ENCODE measurements at places on chromosomes 13 and 19.
A peak's percentile ranks its signal among the peaks of the same experiment; 100 is the strongest.

DNA sequence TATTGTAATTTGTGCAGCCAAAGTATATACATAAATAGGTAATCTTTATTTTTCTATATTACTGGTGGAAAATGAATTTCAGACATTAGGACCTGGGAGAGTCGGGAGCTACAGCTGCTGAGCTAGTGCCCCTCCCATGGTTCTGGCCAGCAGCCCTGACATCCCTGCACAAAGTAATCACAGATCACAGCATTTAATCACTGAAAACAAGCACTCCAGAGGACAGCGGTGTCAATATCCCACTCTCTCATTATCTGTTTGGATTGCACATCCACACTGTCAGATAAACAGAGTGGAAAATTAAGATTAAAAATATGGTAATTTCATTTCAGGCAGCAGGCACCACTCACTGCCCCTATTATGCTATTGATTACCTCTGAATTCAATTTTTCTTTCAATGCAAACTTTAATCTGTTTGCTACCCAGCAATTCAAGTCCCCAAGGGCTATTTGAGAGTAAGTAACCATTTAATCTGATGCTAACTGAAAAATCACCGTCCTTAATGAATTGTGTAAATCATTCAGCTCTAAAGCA lies 254.1 kb upstream of the SOX21 start:
- no peak for DNase-seq

DNA sequence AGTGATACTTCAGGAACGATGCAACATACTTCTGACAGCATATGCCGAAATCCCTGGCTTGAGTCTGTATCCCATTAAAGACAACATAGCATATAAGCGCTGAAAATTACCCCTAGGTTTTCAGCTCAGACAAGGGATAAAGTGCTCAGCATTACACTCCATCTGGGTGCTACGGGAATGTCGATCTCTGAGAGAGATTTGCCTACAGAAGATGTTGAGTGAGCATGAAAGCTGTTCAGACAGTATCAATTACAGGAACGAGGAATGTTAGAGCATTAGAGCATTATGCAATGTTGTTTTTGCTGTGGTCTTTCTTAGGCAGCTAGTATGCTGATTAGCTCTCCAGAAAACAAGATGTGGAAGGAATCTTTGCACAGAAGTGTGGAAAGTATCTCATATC lies 484.5 kb downstream of the LIG4 start:
- no peak for DNase-seq

DNA sequence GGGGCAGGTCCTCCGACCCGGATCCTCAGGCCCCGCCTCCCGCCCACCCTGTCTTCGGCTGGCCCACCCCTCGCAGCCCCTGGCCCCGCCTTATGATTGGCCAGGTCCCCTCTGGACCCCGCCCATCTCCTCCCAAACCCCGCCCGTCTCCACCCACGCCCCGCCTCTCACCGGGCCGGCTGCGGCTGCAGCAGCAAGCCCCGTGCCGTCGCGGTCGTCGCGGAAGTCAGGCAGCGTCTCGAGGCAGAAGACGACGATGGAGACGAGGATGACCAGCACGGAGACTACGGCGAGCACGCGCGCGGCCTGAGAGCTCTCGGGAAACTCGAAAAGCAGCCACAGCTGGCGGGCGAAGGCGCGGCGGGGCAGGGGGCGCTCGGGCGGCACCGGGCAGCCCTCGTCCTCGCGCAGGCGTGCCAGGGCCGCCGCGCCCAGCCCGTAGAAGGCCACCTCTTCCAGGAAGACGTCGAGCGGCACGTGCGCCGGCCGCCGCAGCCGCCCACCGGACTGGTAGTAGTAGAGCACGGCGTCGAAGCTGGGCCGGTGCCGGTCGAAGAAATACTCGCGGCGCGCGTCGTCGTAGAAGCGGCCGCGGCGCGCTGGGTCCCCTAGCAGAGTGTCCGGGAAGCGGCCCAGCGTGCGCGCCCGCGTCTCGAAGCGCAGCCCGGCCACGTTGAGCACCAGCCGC lies 495 bp downstream of the KCNA7 start:
- DNase-seq = no peak

- no peak for DNase-seq
These were observed 11.2 kb upstream of the RAB20 start for GRCh38 chr13:110572778-110573118.

DNA sequence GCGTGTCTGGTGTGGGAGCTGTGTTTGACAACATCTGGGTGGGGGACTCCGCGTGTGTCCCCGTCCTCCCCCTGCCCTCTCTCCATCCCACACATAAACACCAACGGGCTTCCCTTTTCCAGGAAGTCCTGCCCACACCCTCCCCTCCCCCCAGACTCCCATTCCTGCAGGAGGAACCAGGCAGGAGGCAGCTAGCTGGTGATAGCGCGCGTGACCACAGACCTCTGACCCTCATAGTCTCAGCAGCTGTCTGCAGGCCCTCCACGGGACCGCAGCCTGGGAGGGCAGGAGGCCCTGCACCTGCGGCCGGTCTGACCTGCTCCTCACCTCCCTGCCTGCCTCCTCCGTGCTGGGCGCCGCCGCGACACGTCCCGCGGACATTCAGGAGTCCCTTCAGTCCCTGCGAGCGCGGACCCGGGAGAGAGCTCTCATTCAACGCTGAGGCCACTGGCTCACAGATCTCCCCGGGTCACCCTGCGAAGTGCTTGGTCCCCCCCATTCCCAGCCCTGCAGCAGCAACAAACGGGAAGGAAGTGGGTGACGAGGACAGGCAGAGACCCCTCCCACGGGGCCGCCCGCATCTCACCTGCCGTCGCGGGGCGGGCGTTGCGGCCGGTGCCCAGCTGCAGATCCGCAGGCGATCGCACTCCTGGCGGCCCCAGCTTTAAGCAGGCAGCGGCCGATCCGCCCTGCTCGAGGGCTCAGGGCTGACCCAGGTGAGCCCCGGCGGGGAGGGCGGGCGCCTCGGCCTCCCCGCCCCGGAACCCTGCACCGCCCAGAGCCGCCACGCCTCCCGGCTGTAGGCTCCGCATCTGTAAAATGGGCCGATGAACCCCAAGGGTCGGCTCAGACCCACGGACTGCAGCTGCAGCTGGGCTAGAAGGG lies 1.1 kb upstream of the ACP5 start:
- no peak for DNase-seq

- no peak for DNase-seq
These were observed 13.5 kb upstream of the ARHGAP45 start for GRCh38 chr19:1053176-1054101.

GRCh38 chr19:29623726-29624488 lies 17.8 kb downstream of the POP4 start:
- DNase-seq = peak; percentile 52

DNA sequence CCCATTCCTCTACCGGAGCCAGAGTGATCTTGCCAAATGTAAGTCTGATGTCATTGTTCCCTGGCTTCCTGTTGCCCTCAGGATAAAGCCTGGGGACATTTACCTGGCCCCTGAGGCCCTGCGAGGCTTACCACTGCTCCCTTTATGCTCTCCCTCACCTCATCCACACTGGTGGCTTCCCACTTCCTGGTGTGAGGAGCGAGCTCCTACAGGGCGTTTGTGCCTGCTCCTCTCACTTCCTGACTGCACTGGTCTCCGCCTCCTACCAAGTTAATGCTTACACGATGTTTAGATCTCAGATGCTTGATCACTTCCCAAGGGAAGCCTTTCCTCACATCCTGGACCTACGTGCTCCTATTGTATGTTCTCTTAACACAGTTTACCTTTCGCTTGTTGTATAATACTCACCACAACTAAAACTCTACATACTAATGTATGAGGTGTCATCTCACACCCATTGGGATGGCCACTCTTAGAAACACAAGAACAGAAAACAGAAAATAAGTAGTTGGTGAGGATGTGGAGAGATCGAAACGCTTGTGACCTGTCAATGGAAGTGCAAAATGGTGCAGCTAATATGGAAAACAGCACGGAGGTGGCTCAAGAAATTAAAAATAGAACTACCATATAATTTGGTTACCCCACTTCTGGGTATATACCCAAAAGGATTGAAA lies 177.6 kb downstream of the SHISA2 start:
- DNase-seq = no peak
